AG20443 (cell line): ENCODE measurements at places on chromosomes 1 and 21.

GRCh38 chr1:162389971-162390370 is 8.4 kb downstream of the C1orf226 start:
- no peak for DNase-seq

DNA sequence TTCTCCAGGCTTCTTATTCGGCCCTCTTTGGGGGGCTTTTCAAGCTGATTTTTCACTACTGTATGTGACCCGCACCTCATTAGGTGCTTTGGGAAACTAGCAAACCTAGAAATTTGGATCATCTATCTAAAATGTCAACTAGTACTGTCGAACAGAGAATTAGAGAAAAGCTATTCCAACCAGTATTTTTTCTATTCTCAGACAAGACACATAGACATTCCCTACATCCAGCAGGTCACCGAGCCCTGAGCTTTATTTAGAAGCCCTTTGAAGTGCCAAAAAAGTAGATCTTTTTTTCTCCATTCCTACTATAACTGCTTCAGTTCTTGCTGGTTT is 310 bp upstream of the SSR2 start:
- DNase-seq, result no peak

- DNase-seq, result no peak
Observed at GRCh38 chr1:168300626-168301025, 19.9 kb downstream of the TBX19 start.

DNA sequence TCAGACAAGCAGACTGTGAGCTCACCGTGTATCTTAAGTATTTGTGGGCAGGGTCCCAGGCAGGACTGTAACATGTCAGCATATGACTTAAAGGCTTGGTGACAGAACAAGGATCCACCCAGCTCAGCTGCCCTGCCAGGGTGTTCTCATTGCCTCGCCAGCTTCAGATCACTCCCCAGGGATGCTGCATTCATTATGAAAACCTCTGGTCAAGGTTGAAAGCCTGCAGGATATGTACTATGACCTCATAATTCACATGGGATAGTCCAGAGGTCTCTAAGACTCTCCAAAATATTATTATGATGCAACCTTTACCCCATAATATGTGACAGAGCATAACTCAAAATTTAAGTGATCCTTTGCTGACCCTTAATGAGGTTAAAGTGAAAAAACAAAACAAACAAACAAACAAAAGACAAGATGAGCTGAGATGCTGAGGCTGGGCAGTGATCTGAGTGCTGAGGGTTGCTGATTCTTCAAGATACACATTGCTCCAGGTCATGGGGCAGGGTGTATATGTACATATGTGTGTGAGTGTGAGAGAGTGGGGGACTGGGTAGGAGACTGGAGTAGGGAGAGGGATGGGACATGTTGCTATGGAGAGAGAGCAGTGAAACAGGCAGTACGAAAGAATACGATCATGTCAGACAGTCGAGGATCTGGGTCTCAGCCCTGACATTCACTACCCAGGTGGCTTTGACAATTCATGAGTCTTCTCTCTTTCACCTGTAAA is 98.8 kb upstream of the DUSP10 start:
- DNase-seq, result no peak

GRCh38 chr1:116392717-116393404 is 19.8 kb downstream of the ATP1A1 start:
- DNase-seq, result no peak
